ENCODE measurements at places on chromosomes 7 and 10. TPM values are rescaled to one million over a fixed set of nuclear protein-coding genes. Genes with fewer than 3 reads are reported as not detected.

TSPAN13 gene
- total RNA-seq: 32.5 TPM

AKR1E2 gene
- total RNA-seq: 26.1 TPM

ZNF273 gene
- total RNA-seq: 4.6 TPM

TMEM229A gene
- total RNA-seq: not detected

FGFBP3 gene
- 0.30 TPM for total RNA-seq

TFPI2 gene
- total RNA-seq: 254 TPM

RAB11FIP2 gene
- total RNA-seq: 12.5 TPM

RBP3 gene
- total RNA-seq: not detected

SLC26A5 gene
- not detected for total RNA-seq

IQUB gene
- 0.32 TPM for total RNA-seq

EFCAB10 gene
- 0.32 TPM for total RNA-seq

SMKR1 gene
- total RNA-seq: not detected

ACSM6 gene
- not detected for total RNA-seq

MYPN gene
- total RNA-seq: not detected

TAS2R4 gene
- 0.32 TPM for total RNA-seq

NODAL gene
- total RNA-seq: not detected

AGK gene
- 29.0 TPM for total RNA-seq

IGFBP1 gene
- total RNA-seq: not detected

GPR15LG gene
- not detected for total RNA-seq

PLXDC2 gene
- total RNA-seq: under 0.01 TPM

ZNF365 gene
- 7.8 TPM for total RNA-seq

RTKN2 gene
- total RNA-seq: 1.3 TPM

LYZL2 gene
- total RNA-seq: not detected

GIMAP1 gene
- total RNA-seq: 20.5 TPM

AEBP1 gene
- total RNA-seq: 4.7 TPM

STAG3 gene
- 1.1 TPM for total RNA-seq

DGKI gene
- 0.15 TPM for total RNA-seq

MAGI2 gene
- 0.97 TPM for total RNA-seq

FGF8 gene
- total RNA-seq: not detected

MMRN2 gene
- total RNA-seq: 377 TPM

TACC2 gene
- total RNA-seq: 4.9 TPM

ANKRD1 gene
- total RNA-seq: 1,657 TPM

ARHGEF5 gene
- 0.76 TPM for total RNA-seq

MYOZ1 gene
- not detected for total RNA-seq

HHEX gene
- 48.2 TPM for total RNA-seq

GSTO2 gene
- 0.32 TPM for total RNA-seq

ANLN gene
- total RNA-seq: 52.9 TPM

UCN3 gene
- total RNA-seq: not detected

TAC1 gene
- not detected for total RNA-seq

CDHR3 gene
- total RNA-seq: 0.91 TPM

OPALIN gene
- total RNA-seq: not detected

LEP gene
- not detected for total RNA-seq

ITGA8 gene
- total RNA-seq: under 0.01 TPM

PON1 gene
- total RNA-seq: not detected
